Left renal cortex interstitium (tissue), 4 donors: ENCODE measurements at places on chromosomes 12 and 14. TPM values are rescaled to one million over a fixed set of nuclear protein-coding genes. Genes with fewer than 3 reads are reported as not detected.

EIF2S3B gene
- 10.3 TPM for polyA plus RNA-seq

DNA sequence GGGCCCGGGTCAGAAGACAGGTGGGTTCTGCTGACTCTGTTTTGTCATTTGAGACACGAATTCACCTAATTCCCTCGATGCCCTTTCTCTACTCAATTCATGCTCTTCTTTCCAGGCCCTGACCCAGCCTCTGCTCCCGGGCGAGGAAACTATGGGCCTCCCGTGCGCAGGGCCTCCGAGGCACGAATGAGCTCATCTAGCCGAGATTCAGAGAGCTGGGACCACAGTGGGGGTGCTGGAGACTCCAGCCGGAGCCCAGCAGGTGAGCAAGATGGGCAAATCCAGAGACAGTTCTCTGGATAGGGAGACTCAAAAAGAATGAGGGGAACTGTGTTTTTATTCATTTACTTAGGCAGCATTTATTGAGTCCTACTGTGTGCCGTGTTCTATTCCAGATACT is 37.0 kb upstream of the OAS1 start:
- no peak for DNase-seq

ERP27 gene
- 26.1 TPM for polyA plus RNA-seq

- no peak for DNase-seq
Observed at GRCh38 chr14:58914279-58914855, 274.1 kb upstream of the DAAM1 start.
